Stimulated activated CD8-positive, alpha-beta memory T cell treated with anti-CD3 and anti-CD28 coated beads, Interleukin-12 subunit alpha, Interleukin-12 subunit beta, amount 100 ng/mL, for 4 hours (primary cell): ENCODE measurements at places on chromosomes 3 and 15.

DNA sequence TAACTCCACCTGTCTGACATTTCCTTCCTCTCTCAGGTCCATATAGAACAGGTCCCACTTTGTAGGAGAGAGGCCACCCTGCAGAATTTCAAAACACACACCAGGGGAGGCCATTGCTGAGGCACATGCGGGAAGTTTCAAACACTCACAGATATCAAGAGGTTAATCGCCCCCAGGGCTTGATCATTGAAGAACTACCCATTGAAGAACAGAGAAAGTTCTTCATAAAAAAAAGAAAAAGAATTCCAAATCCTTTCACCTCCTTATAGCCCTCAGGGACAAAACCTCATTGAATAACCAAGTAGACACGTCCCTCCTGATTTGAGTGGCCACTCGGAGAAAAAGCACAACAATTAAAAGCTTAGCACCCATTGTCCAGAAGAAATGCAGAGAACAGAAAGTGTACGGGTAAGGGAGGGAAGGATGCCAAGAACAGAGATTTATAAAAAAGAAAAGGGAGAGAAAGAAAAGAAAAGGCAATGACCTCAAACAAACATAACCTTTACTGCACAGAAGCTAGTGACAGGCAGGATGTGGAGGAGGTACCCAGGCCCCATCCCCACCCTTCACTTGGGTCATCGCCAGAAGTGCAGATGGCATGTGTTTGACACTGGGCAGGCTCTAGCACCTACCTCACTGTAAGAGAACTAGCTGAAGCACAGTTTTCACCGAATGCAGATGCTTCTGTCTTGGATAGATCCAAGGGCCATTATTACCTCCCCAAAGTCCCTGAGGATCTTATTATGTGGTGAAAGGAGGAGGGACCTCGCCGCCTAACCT is 112.3 kb upstream of the HES1 start:
- DNase-seq, result no peak

- DNase-seq, result no peak
These were observed 304.3 kb downstream of the ZIC1 start for GRCh38 chr3:147713234-147714133.

DNA sequence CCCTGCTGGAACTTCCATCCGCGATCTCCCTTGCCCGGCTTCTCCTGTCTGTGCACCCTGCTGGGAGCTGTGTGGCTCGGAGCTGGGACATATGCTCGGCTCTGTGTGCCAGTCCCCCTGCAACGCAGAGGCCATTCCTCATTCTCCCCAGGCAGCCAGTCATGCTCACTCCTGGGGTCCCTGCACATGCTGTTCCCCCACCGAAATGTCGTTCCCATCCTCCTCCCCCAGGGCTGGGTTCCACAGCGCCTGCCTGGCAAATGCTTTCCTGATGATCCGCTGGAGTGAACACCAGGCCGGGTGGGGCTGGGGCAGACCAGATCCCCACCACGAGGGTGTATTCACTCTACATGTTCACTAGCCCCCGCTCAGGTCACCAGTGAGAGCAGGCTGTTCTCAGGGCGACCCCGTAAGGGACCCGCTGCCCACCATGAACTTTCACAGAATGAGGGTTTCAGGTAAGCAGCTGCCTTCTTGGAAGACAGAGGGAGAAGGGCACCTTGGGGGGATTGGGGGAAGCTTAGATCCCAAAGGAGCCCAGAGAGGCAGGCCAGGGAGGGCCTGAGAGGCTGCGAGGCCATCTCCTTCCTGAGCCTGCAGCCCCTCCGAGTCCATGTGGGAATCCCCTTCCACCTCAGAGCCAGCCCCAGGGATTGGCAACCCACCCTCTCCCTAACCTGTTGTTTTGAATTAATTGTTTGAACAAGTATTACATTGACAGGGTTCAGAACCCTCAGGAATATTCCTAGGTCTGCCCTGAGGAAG is 88.7 kb upstream of the IQSEC1 start:
- DNase-seq, result no peak

DNA sequence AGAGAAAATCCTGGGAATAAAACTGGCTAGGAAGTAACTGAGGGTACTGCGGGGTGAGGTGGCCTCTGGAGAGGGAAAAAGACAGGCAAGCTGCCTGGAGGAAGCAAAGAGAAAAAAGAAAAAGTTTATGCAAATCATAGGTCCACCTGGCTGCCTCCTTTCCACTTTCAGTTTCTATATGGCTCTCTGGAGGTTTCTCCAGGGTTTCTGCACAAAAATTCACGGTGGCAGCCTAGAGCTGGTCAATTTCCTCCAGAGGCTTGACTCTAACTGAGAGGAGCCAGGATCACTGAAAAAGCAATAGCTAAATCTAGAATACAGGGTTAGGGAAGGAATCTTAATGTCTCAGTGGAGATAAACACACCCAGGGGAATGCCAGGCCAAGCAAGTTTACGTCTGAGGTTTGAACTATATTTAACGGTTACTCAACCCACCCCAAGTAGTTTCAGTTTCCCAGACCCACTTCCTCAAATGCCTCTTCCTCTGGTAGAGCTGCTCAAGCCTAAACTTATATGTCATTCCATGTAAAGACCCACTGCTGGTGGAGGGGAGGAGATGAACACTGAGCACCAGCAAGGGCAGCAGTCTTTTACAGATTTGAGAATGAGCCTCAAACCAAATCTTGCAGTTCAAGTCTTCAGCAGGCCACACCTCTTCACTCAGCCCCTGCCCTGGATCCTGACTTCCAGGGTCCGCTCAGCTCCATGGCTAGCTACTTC is 5.7 kb downstream of the LYSMD2 start:
- no peak for DNase-seq

- no peak for DNase-seq
These were observed 26.1 kb downstream of the CERS3 start for GRCh38 chr15:100502651-100503050.

DNA sequence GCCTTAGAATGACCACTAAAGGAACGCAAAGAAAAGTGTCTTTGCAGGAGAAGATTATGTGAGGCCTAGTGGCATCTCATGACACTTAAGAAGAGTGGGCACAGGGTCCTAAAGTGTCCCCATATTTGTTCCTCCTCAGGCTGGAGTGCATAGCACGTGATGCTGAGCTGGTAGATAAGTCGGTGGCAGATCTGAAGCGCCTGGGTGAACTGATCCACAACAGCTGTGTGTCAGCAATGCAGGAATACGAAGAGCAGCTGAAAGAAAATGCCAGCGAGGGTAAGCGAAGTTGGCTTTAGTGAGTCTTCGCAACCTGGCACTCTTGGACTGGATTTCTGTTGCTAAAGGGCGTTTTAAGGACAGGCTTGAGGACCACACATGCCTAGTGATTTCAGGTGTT is 92.6 kb downstream of the CHD2 start:
- DNase-seq, result no peak

GRCh38 chr15:90531147-90531546 is 1.4 kb downstream of the CRTC3 start:
- no peak for DNase-seq

- DNase-seq, result no peak
These were observed 75.3 kb downstream of the TMEM108 start for GRCh38 chr3:133113526-133113925.

DNA sequence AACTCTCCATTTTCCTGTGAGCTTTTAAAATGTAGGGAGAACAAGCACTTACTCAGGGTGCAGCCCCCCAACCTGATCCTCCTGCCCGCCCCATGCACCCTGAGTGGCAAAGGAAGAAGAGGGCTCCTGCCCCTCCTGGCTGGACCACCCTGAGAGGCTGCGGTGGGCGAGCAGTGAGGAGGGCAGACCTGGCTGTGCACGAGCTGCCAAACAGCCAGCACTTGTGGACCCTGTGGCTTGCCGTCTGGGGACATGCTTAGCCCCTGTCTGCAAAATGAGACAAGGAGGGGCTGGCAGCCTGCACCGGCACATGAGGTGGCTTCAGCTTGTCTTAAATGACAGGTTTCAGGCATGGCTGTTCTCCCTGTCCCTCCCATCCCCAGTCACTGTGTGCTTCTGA is 18.6 kb downstream of the ATP10A start:
- DNase-seq, result no peak

DNA sequence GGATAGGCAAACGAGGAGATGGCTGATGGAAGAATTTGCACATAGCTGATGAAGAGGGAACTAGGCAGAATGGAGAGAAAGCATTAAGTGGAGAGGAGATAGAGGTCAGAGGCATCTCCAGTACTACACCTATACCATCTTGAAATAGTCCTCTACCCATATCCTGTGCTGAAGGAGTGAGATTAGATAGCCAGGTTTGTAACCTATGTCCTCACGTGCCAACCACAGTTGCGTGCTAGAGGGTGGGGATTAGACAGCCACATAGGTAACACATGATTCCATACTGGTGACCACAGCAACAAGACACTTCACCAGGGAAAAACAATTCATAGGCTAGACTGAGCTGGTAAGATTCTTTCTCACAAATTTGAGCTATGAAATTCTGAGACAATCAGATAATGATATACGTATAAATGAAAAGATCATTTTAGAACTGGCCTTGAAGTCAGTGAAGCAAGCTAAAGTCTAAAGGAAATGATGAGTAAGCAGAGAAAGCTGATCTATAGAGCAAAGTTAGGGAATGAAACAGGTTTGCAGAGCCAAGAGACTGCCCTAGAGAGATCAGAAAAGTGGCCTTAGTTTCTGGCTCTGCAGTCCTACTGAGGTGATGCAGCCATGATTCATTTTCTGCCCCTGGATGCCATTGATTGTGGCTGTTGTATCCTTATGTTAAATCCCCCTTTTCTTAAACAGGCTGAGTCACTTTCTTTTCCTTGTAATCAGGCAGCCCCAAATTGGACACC is 17.7 kb downstream of the MYNN start:
- DNase-seq, result no peak

- no peak for DNase-seq
These were observed 42.8 kb downstream of the ILDR1 start for GRCh38 chr3:121979246-121979645.

GRCh38 chr15:36403351-36403750 is 176.1 kb upstream of the CDIN1 start:
- no peak for DNase-seq

GRCh38 chr3:127497676-127498075 is 92.9 kb downstream of the TPRA1 start:
- no peak for DNase-seq

DNA sequence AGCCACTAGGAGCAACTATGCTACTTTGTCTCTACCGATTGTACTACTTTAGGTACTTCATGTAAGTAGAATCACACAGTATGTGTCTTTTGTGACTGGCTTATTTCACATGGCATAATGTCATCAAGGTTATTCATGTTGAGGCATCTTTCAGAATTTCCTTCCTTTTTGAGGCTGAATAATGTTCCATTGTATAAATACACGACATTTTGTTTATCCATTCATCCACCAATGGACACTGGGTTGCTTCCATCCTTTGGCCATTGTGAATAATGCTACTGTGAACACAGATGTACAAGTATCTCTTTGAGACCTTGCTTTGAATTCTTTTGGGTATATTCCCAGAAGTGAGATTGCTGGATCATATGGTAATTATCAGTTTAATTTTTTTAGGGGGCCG is 29.2 kb downstream of the MYO5A start:
- DNase-seq, result no peak

DNA sequence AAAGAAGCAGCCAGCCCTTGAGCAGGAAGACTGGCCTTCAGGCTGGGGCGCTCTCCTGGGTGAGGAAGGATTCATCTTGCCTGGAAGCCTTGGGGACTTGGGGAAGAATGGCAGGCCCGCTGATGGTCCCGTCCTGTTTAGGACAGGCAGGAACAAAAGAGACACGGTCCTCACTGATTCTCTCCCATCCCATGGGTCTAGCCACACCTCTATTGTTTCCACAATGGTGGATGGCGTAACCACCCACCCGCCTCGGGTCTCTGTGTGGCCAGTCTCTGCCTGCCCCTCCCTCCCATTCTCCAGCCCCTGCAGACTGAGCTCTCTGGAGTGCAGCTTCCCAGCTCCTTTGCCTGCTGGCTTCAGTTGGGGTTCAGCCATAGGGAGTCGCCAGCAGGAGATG is 284.3 kb downstream of the UACA start:
- no peak for DNase-seq

DNA sequence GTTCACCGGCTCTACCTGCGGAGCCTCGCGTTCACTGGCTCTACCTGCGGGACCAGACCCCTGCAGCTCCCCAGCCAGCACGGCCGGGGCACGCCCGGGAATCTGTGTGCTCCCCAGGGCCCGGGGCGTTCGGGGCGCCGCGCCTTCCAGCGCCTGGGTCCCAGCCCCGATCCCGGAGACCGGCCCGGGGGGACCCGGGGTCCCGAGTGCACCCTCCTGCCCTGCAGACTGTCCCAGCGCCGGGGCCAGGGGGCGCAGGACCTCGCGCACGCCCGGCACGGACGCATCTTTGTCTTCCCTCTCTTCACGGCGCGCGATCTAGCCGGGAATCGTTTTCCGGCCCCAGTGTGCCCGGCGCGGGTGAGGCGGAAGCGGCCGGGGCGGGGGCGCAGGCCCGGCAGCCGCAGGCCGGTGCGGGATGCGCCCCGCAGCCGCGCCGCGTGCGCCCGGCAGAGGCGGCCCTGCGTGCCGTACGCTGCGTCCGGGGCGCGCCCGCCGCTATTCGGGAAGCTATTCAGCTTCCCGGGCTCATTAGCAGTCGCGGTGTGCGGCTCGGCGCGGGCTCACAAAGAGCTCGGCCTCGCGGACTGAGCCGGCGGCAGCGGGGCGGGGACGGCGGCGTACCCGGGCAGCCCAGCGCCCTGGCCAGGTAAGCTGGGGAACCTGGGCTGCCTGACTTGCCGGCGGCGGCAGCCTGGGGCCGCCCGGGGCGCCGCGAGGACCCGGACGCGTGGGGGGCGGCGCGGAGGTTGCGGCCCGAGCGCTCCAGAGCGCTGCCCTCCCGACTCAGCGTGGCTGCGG is at the start of gene APBA2:
APBA2 (plus strand) TSS at position 345 of the 801 bp plus-strand sequence. CDS start 167,911 bp downstream, outside the sequence.
- DNase-seq, result peak; percentile 30

GRCh38 chr3:138188013-138188730 is 1.1 kb downstream of the ARMC8 start:
- DNase-seq, result no peak

DNA sequence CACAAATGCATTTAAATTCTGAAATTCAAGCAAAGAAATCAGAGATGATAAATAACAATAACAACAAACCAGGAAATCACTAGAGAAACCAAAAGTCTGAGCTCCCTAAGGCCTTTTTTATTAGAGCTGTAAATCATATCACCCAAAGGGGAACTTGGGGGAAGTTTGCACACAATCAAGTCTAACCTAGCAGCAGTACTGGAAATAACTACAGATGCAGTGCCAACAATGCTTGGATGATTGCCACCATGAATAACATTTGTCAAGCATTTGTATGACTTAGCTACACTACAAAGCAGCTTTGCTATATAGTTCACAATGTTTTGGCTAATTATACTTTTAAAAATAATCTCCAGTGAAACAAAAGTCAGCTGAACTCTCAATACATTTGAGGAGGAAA is 27.8 kb downstream of the SHQ1 start:
- no peak for DNase-seq

GRCh38 chr15:43524254-43524845 is 6.9 kb downstream of the MAP1A start:
- no peak for DNase-seq

- no peak for DNase-seq
These were observed 146.0 kb upstream of the TNIK start for GRCh38 chr3:171606151-171606751.

DNA sequence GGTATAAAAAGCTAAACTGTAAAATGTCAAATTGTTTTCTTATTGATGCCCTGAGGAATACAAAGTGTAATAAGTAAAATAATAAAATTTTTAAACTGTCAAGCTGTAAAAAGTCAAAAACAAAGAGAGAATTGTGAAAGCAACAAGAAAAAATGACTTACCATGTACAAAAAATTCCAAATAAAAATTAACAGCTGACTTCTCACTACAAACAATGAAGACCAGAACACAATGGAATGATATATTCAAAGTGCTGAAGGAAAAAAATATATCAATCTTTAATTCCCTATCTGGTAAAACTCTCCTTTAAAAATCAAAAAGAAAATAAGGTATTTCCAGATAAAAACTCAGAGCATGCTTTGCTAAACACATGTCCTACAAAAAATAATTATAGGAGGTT is 883.5 kb downstream of the IGSF11 start:
- no peak for DNase-seq
